Fibroblast of skin of back (primary cell): ENCODE measurements at places on chromosomes 16 and 17.

DNA sequence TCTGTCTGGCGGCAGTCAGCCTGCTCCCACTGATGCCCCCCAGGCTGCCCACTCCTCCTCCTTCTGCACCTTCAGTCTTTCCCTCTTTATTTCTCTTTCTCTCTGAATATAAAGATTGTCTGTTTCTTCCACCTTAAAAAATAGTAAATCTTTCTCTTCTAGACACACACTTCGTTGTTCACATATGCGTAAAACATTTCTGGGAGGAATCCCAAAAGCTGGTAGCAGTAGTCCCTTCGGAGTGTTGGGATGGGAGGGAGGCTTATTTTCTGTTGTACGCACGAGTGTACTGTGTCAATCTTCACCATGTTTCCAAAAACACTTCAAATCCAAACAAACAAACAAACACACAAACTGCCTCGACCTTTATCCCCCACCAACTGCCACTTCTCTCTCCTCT is 9.9 kb downstream of the OSBPL7 start:
- DNase-seq: no peak

- DNase-seq: no peak
These were observed 45.2 kb downstream of the XPO6 start for GRCh38 chr16:28166394-28167208.

DNA sequence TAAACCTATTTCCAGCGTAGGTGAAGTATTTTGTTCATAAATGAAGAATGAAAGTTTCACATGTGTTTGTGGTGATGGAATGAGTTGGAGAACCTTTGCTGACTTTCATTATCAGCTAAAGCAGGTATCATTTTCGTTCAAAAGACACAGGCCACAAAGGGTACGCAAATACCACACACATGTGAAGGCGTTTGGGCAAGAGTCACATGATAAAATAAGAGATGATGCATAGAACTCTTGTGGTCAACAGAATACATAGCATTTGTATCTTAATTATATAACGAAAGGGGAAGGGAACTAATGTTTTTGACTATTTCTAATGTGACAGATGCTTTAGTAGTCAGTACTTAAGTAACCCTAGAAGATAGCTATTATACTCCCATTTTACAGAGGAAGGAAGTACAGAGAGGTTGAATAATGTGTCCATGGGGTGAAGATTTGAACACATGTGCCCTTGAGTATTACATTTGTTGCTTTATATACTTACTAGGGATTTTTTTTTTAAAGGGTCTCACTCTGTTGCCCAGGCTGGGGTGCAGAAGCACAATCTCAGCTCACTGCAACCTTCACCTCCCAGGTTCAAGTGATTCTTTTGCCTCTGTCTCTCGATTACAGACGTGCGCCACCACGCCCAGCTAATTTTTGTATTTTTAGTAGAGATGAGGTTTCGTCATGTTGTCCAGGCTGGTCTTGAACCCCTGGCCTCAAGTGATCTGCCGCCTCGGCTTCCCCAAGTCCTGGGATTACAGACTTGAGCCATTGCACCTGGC is 4.8 kb downstream of the RPA1 start:
- DNase-seq: no peak

DNA sequence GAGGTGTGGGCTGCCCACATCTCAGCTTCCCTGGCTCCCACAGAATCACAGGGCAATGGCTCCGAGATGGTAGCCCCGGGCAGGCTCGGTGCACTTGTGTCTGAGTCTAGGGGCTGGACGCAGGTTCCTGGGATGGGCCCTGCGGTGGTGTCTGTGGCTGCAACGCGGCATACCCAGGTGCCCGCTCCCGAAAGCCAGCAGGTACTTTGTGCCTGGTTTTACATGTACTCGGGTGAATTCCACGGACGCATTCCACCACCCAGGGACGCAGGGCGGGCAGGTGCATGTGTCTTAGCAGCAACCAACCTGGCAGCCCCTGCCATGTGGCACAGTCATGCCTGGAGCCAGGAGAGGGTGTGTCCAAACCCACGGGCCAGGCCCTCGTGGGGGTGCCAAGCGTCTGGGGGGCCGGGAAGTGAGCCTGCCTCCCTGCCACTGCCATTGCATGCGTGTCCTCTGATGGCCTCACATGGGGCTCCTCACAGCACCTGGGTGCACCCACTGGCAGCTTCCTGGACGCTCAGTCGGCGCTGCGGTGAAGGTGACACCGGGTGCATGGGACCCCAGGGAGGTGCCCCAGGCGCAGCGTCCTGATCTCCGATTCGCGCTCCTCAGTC is 4.4 kb upstream of the TMEM204 start:
- DNase-seq: no peak

DNA sequence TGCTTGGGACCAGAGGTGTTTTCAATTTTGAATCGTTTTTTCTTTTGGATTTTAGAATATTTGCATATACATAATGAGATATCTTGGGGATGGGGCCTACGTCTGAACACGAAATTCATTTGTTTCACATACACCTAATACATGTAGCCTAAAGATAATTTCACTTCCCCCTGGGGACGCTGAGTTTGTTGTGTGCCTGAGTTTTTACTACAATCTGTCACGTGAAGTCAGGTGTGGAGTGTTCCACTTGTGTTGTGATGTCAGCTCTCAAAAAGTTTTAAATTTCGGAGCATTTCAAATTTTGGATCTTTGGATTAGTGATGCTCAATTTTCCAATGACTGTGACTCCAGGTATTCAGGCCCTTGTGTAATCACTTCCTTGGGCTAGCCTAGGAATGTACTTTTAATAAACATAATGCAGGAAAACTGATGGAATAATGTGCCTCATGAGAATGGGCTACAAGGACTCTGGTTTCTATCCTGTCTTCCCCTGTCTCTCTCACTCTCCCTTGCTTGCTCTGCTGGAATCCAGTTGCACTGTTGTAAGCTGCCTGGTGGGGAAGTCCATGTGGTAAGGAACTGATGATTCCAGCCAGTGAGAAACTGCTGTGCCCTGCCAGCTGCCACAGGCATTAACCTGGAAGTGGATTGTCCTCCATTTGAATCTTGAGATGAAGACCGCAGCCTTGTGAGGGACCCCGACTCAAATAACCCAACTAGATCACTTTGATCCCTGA is 403.8 kb downstream of the SHISA9 start:
- DNase-seq: no peak

DNA sequence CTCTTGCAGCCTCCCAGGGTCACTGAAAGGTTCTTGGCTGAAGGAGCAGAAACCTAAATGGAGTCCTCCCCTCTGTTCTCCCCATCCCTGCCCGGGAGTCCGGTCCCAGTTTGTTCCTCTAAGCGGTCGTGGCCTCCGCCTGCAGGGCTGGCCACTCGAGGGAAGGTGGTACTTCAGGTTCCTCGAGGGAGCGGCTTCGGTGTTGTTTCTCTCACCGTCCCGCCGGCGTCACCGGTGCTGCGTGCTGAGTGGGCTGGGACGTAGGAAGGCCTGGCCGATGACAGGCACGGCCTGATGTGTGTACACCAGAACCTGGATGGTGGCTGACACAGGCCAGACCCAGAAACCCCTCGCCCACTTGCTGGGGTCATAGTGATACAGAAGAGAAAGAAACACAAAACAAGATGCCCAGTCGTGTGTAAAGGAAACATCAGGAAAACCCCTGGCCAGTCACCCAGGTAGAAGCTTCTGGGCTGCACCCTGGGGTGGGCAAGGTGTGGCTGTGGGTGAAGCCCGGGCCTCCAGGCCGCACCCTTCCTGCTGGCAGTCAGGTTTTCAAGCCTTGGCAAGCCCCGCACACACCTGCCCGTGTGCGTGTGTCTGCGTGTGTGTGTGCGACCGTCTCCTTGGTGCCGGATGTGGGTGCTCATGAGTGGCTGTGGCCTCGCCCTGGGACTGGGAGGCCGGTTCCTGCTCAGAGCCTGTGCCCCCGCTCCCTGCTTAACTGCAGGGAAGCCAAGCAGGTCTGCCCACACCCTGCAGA is 52.0 kb downstream of the BAIAP2 start:
- DNase-seq: no peak

GRCh38 chr17:80800481-80801391 is 190.9 kb upstream of the CHMP6 start:
- DNase-seq: no peak

- no peak for DNase-seq
These were observed 20.1 kb downstream of the CTU2 start for GRCh38 chr16:88726408-88726749.

GRCh38 chr16:30145657-30146056 is 22.6 kb upstream of the MAPK3 start:
- DNase-seq: no peak

DNA sequence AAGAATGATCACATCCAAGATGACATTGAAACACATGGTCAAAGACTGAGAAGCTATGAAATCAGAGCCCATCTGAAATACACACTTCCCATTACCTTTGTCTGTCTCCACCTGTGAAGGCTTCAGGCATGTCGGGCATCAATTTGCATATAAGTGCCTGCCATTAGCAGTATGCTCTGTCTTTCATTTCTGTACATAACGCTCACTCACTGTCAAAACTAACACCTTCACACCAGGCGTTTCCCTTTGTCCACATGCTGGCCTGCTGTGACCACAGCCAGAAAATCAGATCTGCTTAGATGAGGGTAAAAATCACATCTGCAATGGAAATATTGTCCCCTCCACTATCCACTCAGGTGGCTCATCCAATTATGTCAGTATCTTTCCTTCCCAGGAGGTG is 524.8 kb downstream of the TOX3 start:
- no peak for DNase-seq
